AG04449 (cell line): ENCODE measurements at places on chromosomes 5 and 9.

GRCh38 chr5:157063776-157064430 is 5.0 kb upstream of the HAVCR1 start:
- no peak for DNase-seq

DNA sequence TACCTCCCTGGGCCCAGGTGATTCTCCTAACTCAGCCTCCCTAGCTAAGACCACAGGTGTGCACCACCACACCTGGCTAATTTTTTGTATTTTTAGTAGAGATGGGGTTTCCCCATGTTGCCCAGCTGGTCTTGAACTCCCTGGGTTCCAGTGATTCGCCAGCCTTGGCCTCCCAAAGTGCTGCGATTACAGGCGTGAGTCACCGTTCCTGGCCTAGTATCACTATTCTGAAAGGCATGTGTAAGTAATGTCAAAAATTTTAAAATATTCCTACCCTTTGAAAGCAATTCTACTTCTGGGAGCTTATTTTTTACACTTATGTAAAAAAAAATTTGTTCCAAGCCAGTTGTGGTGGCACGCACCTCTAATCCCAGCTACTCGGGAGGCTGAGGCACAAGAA is 27.1 kb upstream of the TLE1 start:
- DNase-seq = no peak

GRCh38 chr5:78060421-78060820 is 234.1 kb downstream of the AP3B1 start:
- DNase-seq = peak; percentile 23

GRCh38 chr5:8473827-8474568 is 605.0 kb downstream of the MTRR start:
- no peak for DNase-seq
